ENCODE measurements at places on chromosomes 3 and 15.

DNA sequence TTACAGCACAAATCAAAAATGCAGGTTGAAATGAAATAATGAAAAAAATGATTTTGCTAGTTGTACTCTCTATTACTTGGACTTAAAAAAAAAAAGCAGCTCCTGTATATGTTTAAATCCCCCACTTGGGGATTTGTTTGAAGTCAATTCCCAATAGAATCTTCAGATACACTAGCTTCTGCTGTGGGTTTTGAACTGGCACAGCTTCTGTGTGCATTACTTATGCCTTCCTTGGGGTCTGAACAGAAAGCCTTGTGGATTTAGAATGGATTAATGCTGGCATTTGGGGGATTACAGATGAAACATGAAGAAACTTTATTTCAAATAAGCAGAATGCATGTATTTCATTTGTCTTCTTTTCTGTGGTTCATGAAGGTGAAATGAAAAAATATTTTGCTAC, 513.2 kb upstream of the TBL1XR1 start:
- DNase-seq: no peak

DNA sequence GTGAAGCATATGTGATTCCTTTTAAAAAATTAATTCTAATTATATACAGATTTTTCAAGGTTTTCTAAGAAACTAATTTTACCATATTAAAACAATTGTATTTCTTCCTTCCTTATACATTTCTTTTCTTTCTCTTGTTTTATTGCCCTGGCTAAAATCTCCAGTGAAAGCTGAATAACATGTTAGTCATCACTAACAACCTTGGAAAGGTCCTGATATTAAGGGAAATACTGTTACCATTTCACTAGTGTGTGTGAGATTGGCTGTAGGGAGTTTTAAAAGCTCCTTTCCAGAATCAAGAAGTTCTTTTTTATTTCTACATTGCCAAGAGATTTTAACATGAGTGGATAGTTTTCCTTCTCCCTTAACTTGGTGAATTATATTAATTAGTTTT, 229.7 kb upstream of the EIF1B start:
- DNase-seq: no peak

DNA sequence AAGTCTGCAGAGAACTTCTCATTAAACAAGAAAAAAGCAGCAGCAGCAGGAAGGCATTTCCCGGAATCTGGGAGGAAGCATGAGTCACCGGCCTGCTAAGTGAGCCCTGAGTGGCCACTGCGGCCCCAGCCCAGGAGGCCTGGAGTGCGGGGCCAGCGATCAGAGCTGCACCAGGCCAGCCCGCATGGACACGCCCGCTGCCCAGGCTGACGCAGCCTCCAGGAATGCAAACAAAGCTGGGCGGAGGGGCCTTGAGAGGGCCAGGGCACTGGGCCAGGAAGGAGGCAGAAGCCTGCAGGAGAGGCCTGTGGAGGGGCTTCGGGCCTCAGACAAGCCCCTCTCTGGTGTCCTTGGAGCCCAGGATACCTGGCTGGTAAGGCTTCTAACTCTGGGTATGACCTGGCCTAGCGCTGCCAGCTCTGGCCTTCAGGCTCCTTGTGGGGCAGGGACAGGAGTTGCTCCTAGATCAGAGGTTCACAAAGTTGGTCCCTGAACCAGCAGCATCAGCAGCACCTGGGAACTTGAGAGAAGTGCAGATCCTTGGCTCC, 101.2 kb downstream of the SMAD6 start:
- no peak for DNase-seq

DNA sequence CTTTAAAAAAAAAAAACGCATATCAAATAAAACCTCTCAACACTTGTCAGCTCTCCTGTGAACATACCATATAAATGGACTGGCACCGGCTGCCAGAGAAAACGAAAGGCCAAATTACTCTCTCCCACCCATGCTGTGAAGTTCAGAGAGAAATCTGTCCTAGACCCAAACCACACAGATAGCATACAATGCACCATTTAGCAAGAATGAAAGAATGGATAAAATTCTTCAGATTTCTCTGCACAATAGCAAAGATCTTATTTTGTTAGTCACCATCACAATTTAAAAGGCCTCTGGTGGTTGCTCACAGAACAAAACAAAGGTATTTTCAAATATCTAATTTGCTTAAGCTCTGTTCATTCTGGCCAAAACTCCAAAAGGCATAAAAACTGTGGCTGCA, 93.9 kb upstream of the BHLHE40 start:
- DNase-seq: no peak

GRCh38 chr3:186514296-186515002, 29.7 kb downstream of the CRYGS start:
- DNase-seq: no peak

- DNase-seq: no peak
Measured at GRCh38 chr15:66151809-66152208, 101.7 kb downstream of the MEGF11 start.

- no peak for DNase-seq
Measured at GRCh38 chr3:36973139-36973538, 19.8 kb downstream of the EPM2AIP1 start.

DNA sequence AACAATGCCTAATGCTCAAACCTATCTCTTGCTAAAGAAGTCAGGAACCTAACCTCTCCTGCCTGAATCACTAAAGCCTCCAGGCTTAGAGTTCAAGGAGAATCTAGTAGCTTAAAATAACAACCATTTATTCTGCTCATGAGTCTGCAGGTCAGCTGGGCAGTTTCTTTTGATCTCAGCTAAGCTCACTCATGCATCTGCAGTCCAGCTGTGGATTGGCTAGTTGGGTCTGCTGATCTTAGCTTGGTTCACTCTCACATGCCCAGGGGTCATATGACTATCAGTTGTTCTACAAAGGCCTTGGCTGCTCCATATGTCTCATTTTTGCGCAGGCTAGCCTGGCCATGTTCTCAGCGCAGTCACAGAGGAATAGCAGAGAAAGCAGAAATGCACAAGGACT, 109.2 kb upstream of the STT3B start:
- DNase-seq: no peak

DNA sequence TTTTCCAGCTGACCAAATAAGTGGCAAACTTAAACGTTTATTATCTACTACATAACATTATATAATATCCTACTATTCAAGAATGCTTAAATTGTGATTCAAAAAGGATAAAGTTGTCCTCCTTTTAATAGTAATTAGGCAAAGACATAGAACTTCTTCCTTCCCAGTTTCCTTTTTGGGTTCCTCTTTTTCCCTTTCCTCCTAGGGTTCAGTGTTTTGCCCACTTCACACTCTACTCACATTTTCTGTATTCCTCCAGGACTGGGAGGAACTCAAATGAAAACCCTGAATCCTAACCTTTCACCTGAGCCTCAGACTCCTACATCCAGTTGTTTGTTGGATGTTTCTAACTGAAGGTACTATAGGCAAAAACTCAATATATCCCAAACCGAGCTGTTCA, 132.5 kb downstream of the PEAK1 start:
- no peak for DNase-seq

DNA sequence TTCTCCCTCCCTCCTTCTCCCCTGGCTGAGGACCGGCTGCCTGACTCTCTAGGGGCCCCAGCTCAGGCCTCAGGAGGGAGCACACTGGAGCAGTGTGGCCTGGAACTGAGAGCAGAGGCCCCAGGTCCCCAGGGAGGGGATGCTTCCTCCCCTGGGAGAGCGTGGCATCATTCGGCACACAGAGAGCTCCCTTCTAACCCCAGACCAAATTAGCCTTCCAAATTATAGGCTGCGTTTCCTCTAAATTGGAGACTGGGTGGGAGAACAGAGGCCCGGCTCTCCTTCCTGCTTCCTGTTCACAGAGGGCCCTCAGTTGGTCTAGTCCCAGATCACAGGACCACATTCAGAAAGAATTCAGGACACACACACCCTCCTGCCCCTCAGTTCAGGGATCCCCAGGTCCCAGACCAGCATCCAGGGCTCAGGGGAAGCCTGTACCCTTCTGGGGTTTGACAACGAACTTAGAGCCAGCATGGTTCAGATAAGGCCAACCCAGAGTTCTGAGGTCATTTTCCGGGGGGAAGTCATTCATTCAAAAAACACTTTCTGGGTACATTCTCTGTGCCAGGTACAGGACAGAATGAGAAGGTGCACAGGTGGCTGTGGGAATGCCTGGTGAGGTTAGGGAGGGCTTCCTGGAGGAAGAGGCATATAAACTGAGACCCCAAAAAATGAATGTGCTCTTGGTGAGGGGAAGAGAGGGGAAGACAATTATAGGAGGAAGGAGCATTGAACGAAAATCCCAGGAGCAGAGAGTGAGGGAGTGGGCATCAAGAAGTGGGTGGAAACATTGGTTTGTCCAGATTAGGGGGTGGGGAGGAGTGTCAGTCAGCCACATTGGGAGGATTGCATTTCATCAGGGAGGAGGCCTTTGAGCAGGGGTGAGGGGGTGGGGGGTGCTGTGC, 28.4 kb upstream of the RPL29 start:
- DNase-seq: no peak

- DNase-seq: no peak
Measured at GRCh38 chr3:130661140-130661891, 85.3 kb downstream of the PIK3R4 start.

DNA sequence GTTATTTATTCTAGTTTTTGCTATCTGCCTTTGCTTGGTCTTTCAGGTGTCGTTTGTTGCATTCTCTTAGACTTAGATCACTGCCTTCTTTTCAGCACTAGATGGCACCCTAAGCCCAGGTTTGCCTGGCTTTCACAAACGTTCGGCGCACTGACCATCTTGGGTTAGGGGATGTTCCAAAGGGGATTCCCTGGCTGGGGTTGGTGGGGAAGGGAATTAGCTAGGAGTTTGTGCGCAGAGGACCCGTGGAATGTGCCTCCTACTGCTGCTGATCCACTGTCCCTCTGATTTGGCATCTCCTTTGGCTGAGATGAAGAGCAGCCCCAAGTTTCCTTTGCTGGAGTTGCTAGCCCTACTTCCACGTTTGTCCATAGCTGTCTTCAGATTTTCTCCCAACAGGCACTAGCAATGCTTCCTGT, 33.9 kb downstream of the PFN2 start:
- DNase-seq: peak; percentile 59

GRCh38 chr15:78063217-78063616, 14.3 kb downstream of the TBC1D2B start:
- no peak for DNase-seq

- DNase-seq: no peak
Measured at GRCh38 chr15:89119489-89120478, 31.5 kb downstream of the ABHD2 start.

DNA sequence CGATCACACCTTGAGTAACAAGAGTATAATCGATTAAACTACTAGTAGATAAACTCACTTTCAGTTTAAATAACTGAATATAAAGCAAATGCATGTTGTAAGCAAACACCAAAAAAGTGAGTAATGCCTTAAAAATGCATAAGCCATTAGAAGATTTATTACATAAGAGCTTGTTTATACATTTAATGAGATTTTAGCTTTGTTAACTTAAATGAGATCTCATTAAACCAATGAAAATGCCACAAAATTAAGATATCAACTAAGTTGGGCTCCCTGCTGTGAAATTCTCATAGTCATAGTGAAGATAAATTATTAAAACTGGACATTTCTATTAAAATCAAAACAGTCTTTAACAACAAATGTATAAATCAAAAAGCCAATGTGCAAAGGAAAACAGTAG, 701.2 kb downstream of the NLGN1 start:
- DNase-seq: no peak

DNA sequence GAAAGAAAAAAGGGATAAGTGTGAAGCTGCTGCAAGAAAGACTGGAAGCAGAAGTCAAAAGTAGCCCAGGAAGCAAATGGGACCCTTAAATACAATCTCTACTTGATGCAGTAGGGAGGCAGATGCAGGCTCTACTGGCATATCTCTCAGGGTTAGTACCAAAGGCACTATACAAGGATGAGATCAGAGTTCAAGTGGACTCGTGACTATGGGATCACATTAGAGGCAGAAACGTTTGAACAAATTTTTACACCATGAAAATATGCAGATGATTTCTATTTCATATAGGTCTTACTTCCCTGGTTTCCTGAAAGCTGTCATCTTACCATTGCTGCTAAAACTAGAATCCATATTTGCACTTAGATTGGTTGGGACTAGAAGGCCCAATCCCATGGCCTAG, 27.7 kb upstream of the ANXA2 start:
- DNase-seq: no peak

GRCh38 chr3:13494463-13495350, 14.6 kb downstream of the HDAC11 start:
- no peak for DNase-seq

DNA sequence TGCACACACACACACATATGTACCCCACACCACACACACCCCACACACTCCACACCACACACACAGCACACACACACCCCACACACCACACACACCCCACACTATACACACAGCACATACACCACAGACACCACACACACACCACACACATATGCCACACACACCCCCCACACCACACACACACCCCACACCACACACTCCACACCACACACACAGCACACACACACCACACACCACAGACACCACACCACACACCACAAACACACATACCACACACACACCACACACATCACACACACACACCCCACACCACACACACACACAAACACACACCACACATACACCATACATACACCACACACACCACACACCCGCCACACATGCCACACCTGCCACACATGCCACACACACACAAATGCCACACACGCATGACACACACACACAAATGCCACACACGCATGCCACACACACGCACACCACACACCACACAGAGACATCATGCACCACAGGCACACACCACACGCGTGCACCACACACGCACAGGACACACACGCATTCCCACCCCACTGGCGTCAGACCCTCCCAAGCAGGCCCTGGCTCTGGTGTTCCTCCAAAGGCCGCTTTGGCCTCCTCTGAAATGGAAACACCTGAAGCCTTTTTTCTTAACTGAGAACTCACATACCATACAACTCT, 15.7 kb downstream of the CHST13 start:
- DNase-seq: no peak

GRCh38 chr3:149449799-149450198, 24.7 kb upstream of the TM4SF4 start:
- no peak for DNase-seq

DNA sequence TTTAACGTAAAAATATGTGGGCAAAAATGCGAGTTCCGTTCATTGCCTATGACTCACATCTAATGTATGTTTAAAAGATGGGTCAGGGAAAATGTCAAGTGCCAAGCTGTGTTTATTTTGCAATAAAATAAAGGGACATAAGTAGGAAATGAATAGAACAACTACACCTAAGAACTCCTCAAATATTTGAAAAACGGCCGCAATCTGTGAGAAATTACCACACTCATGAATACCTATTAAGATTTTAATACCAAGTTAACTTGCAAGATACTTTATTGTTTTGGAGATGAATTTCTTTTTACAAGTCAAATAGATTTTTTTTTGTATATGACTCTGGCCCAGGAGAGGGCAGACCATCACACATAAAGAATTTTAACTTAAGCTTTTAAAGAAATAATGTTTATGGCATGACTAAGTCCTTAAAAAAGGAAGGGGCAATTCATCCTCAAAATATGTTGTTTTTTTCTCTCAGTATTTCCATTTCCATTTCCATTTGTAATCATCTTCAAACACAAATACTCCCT, 152.7 kb downstream of the SUCNR1 start:
- peak; percentile 25 for DNase-seq

DNA sequence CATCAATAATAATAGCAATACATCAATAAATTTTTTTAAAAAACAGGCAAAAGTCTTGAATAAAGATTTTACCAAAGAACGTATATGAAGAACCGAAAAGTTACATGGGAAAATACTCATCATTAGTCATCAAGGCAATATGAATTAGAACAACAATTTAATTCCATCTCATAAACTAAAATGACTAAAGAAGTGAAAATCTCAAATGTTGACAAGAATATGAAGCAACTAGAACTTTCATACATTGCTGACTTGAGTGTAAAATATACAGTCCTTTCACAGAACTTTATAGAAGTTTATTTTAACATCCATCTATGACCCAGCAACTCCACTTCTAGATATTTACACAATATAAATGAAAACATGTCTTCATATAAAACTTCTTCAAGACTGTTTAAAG, 35.3 kb upstream of the ABHD10 start:
- no peak for DNase-seq

All from CD8-positive, alpha-beta T cell (primary cell).